NCI-H2081 (cell line): ENCODE measurements at places on chromosomes 11 and 22.

GRCh38 chr22:42685941-42686653 is 34.6 kb downstream of the A4GALT start:
- no peak for DNase-seq

- no peak for DNase-seq
Observed at GRCh38 chr11:74905326-74905725, 43.6 kb downstream of the XRRA1 start.

DNA sequence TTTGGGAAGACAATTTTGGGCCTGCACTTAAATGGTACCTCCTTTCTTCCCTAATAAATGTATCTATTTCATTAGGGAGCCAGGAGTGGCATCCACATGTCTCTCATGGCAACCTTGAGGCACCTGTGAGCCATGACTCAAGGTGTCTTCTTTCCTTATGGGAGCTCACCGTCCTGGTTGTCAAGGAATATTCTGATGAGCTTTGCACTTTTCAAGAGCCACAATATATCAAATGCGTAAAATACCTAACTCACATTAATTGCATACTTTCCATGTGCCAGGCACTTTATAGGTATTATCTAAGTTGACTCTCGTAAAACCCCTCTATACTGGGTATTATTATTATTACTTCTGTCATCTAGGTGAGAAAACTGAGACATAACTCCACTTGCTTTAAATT is 32.5 kb downstream of the MUC15 start:
- DNase-seq, result no peak

DNA sequence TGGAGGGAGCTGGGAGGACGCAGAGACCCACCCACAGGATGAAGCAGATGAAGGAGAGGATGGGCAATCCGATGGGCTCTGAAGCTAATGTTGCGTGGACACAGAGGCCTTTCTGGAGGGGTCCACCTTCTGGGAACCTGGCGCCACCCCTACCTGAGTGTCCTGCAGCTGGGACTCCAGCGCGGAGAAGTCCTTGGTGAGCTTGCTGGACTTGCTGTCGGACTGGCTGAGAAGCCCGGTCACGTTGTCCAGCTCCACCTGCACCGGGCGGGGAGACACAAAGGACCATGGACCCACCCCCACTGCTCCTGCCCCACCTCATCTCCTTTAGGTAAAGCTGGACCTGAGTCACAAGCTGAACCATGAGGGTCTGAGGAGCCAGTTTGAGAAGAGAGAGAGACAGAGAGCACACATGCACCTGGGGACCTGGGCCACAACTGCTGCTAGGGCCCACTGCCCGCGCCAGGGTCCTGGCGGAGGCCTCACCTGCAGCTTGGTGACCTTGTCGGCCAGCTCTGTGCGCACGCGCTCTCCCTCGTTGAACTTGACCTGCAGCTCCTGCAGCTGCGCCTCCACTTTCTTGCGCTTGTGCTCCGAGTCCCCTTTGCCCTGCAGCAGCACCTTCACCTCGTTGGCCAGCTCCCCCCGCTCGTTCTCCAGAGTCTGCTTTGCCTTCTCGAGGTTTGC is 40.8 kb downstream of the APOL1 start:
- no peak for DNase-seq

GRCh38 chr11:117743121-117743815 is 53.7 kb downstream of the DSCAML1 start:
- DNase-seq, result peak; percentile 50

DNA sequence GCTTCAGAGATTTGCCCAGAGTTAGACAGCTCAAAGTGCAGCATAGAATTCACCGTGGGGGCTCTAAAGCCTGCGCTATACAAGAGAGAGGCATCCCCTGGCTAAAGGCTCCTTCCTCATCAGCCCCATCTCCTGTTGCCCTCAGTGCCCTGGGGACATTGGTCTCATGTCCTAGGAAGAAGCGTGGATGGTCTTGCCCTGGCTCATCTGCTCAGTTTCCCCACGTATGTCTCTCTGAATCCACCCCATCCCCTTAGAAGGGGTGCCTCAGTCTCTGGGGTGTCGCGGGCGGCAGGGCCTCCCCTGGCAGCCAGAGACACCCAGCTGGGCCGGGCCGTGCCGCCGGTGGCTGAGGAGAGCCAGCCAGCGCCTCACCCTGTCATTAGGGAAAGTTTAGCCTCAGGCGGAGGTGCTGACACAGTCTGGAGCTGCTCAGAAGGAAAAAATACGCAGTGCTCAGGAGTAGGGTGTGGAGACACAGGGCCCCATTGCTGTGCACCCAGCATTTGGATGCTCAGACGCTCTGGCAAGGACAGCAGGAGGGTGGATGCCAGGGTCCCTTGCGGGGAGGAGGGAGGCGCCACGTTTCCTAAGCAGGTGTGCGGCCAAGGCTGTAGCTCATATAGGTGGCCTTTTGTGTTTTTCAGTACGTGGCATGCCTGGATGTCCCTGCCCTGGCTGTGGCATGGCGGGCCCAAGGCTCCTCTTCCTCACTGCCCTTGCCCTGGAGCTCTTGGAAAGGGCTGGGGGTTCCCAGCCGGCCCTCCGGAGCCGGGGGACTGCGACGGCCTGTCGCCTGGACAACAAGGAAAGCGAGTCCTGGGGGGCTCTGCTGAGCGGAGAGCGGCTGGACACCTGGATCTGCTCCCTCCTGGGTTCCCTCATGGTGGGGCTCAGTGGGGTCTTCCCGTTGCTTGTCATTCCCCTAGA is 1.3 kb downstream of the SLC39A13 start:
- peak; percentile 69 for DNase-seq

DNA sequence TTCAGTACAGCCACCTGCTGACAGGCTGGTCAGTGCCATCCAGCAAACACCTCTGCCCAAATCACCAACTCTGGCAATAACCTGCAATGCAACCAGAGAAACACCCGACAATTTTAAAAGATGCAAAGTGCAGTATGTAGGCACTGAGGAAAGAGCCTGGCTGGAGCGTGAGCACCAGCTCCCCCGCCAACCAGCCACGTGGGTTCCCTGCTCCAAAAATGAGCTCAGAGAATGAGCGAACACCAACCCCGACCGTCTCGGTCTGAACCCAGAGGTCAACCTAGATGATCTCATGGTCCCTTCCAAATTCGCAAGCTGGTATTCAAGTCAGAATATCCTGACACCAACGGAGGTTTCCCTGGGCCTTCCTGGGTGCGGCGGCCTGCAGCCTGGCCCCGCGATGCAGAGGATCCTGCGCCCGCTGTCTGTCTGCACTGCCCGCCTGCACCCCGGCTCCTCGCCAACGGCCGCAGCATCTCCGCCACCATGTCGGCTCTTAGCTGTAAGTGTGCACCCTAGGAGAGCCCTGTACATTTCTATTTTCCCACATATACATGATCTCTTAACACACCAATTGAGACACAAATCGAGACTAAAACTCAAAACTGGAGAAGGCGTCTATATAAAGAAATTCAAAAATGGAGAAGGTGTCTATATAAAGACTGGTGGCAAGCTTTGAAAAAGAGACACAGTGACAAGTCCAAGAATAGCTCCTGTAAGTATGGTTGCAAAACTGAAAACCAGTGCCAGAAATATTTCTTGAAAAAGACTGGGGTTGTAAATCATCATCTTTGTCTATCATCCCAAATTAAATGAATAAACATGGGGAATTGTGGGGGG is 22.8 kb downstream of the TMEM184B start:
- no peak for DNase-seq

GRCh38 chr11:122383186-122383585 is 267.2 kb upstream of the BLID start:
- DNase-seq, result no peak
